ENCODE measurements at places on chromosomes 5 and 9.
A peak's percentile ranks its signal among the peaks of the same experiment; 100 is the strongest.

DNA sequence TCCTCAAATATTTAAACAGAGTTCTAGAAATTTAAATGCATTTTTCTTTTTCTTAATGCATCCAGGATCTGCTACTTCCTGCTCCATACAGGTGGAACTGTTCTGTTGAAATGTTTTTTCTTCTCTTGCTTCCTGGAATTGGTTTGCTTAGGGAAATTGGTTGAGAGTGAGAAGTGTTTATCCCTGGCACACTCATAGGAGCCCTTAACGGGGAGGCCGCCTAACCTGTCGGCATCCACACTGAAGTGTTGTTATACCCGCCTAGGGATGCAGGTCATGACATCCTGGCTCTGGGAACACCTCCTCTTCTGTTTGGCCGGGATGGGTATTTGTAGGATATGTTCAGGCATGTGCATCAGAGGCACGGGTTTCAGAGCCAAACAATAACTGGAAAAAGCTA is 239.7 kb downstream of the GADD45G start:
- no peak for DNase-seq

DNA sequence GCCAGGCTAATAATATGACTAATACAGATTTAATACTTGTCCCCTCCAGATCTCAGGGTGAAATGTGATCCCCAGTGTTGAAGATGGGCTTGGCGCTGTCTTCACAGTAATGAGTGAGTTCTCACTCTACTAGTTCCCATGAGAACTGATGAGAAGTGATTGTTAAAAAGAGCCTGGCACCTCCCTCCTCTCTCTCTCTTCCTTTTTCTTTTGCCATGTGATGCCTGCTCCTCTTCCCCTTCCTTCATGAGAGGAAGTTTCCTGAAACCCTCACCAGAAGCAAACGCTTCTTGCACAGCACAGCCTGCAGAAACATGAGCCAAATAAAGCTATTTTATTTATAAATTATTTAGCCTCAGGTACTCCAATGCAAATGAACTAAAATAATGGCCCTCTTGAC is 55.2 kb downstream of the GLDC start:
- DNase-seq, result no peak

DNA sequence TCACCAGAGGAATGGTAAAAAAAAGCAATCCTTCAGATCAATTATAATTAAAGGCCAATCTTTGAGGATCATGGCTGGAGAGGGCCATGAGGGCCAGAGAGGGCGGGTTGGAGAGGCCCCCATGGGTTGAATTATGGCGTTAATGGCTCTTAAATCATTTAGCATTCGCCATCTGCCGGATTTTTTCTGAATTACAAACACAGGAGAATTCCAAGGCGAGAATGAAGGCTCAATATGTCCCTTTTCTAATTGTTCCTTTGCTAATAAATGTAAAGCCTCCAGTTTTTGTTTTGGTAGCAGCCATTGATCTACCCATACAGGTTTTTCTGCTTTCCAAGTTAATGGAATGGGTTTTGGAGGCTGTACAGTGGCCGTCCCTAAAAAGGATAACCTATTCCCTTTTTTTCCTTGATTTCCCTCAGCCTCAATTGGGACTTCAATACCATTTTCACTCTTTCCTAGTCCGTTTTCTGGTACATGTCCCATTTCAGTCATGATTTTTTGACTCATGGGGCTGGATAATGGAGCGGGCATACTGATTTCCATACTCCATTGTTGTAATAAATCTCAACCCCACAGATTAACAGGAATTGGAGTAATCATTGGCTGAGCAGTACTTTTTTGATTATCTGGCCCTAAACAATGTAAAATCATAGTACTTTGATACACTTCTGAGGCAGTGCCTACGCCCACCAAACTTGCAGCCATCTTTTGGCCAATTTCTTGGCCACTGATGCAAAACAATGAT is 6.7 kb upstream of the TMEM141 start:
- no peak for DNase-seq

GRCh38 chr5:154786414-154786813 is 31.2 kb downstream of the LARP1 start:
- DNase-seq, result no peak

- DNase-seq, result no peak
Observed at GRCh38 chr5:171573451-171574225, 154.2 kb downstream of the FGF18 start.

DNA sequence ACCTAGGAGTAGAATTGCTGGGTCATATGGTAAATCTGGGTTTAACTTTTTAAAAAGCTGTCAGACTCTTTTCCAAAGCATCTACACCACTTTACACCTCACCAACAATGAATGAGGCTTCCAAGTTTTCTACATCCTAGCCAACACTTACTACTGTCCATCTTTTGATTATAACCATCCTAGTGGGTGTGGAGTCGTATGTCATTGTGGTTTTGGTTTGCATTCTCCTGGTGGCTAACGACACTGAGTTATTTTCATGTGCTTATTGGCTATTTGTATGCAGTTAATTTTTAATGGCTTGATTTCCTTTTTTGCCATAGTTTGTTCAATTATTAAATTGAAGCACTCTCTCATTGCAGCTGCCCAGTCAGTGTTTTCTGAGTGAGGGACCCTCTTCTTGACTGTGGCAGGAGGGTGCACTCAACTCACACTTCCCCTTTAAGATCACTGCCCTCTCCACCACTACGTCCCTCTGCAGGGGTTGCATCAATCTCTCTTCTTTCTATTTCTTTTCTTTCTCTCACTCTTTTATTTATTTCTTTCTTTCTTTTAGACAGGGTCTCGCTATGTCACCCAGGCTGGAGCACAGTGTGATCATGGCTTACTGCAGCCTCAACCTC is 182.3 kb downstream of the C9orf152 start:
- DNase-seq, result no peak

GRCh38 chr9:96441798-96442445 is 8.0 kb upstream of the HABP4 start:
- no peak for DNase-seq

DNA sequence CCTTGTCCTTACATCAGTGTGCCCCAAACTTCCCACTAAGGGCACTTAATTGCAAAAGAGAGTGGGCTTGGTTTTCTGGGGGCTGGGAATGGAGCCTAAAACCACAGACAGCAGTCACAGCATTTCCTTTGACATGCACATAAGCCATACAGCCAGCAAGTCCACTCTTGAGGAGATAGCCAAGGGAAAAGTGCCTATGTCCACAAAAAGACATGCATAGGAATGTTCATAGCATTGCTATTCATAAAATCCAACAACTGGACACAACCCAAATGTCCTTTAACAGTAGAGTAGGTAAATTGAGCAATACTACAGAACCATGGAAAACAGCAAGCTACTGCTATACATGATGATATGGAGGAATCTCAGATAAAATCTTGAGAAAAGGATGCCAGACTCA is 11.7 kb upstream of the FAT2 start:
- DNase-seq, result no peak

- no peak for DNase-seq
Observed at GRCh38 chr5:170721681-170722080, 61.8 kb upstream of the GABRP start.

- DNase-seq, result no peak
Observed at GRCh38 chr5:6321078-6321477, 57.3 kb downstream of the MED10 start.

DNA sequence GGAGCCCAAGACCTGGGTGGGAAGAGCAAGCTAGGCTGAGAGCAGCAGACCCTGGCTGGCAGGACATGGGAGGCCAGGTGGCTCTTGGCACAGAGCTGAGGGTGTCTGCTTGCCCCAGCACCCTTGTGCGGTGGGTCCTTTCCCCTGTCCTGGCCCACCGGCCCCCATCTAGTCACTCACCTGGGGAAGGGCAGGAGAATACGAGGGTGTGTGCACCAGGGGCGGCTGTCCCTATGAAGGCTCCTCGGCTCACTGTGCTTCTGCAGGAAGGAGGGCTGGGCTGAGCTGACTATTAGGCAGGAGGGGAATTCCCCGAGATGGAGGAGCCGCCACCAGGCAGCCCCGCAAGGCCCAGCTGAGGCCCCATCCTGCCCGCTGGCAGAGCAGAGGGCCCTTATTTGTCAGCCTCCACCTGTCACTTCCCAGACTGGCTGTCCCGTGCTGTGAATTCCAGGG is 6.1 kb upstream of the TNIP1 start:
- peak; percentile 61 for DNase-seq

- DNase-seq, result no peak
Observed at GRCh38 chr5:36346896-36347690, 45.4 kb upstream of the RANBP3L start.

DNA sequence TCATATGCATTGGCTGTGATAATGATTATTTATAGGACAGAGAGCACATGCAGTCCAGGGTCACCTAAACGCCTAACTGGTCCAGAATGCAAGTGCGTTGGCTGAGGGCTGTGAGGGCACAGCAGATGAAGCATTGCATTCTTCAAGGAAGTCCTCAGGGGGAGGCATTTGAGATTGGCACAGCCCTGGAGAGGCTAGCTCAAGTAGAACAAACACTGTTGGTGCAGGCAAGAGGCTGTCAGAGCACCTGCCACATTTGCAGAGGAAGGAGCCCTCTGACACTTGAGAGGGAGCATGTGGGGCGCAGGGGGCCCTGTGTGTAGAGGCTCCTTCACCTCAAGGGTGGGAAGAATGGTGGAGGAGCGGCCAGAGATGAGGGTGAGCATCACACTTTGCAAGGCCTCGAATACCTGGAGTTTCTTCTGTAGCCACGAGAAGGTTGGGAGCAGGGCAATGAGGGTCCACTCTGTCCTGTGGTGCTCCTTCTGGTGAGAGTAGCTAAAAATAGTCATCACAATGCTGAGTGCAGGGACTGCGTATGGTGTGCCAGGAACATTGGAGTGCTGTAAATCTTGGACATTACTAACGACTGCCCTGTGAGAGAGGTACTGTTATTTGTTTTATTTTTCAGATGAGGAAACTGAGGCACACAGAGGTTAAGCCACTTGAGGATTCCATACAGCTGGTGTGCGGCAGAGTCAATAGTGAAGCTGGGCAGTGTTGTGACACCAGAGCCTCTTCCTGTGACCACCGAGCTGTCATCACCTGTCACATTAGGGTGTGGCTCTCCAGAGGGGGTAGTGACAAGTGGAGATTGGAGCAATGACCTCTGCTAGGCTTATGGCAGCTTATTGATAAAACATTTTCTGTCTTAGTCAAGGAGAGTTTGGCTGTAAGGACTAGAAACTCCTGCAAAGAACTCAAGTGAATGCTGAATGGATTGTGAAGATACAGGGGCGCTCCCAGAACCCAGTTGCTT is 100.2 kb downstream of the PIP5K1B start:
- DNase-seq, result no peak

GRCh38 chr9:98811051-98811650 is 3.7 kb downstream of the GALNT12 start:
- no peak for DNase-seq
